ENCODE measurements at places on chromosomes 2 and 18. TPM values are rescaled to one million over a fixed set of nuclear protein-coding genes. Genes with fewer than 3 reads are reported as not detected.

- H3K4me1 ChIP-seq = no peaks in the 10 kb centered on the region
- H3K27me3 ChIP-seq = no peaks in the 10 kb centered on the region
- DNase-seq = no peak
- H3K36me3 ChIP-seq = peaks cover 40% of the 10 kb centered on the region
- H3K27ac ChIP-seq = no peak overlapping the region
- no peak overlapping the region for H3K4me3 ChIP-seq
Measured at GRCh38 chr2:17652681-17653394, 100.8 kb downstream of the SMC6 start.

DNA sequence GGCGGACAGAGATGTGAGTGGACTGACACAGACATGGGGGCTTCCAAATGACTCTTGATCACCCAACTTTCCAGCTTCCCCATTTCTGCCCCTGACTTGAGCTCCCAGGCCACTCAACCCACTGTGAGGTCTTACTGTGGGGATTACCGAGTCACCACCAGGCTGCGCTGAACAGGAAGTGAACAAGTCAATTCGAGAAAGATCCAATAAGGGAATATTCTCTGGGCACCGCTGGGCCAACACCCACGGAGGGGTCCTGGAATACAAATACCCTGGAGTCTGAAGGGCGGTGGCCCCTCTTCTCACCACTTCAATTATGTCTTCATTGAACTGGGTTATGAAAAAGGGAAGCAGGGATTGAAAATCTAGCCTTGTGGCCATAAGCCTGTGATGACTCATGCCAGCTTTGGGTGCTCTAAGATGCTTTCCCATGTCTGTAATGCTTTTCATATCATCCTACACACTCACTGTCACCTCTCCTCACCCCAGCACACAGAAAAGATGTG lies 37.7 kb downstream of the BCL11A start:
- no peaks in the 10 kb centered on the region for H3K36me3 ChIP-seq
- H3K27ac ChIP-seq = no peak overlapping the region
- H3K27me3 ChIP-seq = peaks cover 17% of the 10 kb centered on the region
- DNase-seq = no peak
- H3K4me1 ChIP-seq = no peaks in the 10 kb centered on the region
- H3K4me3 ChIP-seq = no peak overlapping the region

GRCh38 chr2:206075113-206075512 lies 10.9 kb downstream of the INO80D start:
- DNase-seq = no peak
- H3K36me3 ChIP-seq = peaks cover 10% of the 10 kb centered on the region
- no peak overlapping the region for H3K4me3 ChIP-seq
- H3K27me3 ChIP-seq = no peaks in the 10 kb centered on the region
- H3K4me1 ChIP-seq = peaks cover 53% of the 10 kb centered on the region

GRCh38 chr2:143588746-143589145 lies 459.5 kb downstream of the ARHGAP15 start:
- H3K36me3 ChIP-seq = no peaks in the 10 kb centered on the region
- H3K27me3 ChIP-seq = no peaks in the 10 kb centered on the region
- no peak overlapping the region for H3K27ac ChIP-seq

- H3K27me3 ChIP-seq = no peaks in the 10 kb centered on the region
- no peaks in the 10 kb centered on the region for H3K36me3 ChIP-seq
- no peak overlapping the region for H3K4me3 ChIP-seq
- H3K27ac ChIP-seq = no peak overlapping the region
Measured at GRCh38 chr2:70918016-70918415, 17.7 kb upstream of the ATP6V1B1 start.

DNA sequence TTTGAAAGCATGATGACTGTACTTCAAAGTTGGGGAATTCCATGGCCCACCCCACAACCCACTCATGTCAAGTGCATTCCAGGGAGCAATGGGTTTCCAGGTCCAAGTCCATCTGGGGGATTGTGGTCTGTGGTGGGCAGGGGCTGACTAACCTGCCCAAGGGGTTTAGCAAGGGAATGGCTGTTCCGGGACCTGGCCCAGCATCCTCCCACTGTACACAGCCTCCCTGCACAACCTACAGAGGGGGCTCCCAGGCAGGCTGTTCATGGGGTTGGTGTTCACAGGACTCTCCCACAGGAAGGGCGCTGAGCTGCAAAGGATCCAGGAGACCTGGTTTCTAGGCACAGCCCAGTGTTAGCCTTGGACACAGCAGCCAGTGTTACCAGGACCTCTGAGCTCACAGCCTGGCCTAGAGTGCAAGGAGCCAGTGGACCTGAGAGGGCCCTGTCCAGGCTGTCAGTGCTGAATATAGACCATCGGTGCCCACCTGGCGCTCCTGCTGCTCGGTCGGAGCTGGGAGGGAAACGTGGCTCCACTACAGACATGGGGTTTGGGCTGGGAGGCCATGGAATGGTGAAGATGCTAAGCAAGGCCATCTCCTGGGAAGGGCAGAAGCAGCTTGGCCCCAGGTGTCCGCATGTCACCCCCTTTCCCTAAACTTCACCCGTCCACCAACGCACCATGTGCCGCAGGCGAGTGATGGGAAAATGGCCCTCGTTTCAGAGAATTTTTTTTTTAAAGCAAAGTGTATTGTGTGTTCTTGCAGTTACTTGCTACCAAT lies 317.2 kb downstream of the GBX2 start:
- H3K36me3 ChIP-seq = peaks cover 1% of the 10 kb centered on the region
- H3K4me3 ChIP-seq = no peak overlapping the region
- H3K27ac ChIP-seq = no peak overlapping the region
- no peaks in the 10 kb centered on the region for H3K4me1 ChIP-seq
- no peaks in the 10 kb centered on the region for H3K27me3 ChIP-seq

Gene ZNF236
- 7.2 TPM for total RNA-seq

Gene MAPRE3
- total RNA-seq = 0.31 TPM

Gene TMEM37
- 23.7 TPM for total RNA-seq
